ENCODE measurements at places on chromosomes 6 and 20.

DNA sequence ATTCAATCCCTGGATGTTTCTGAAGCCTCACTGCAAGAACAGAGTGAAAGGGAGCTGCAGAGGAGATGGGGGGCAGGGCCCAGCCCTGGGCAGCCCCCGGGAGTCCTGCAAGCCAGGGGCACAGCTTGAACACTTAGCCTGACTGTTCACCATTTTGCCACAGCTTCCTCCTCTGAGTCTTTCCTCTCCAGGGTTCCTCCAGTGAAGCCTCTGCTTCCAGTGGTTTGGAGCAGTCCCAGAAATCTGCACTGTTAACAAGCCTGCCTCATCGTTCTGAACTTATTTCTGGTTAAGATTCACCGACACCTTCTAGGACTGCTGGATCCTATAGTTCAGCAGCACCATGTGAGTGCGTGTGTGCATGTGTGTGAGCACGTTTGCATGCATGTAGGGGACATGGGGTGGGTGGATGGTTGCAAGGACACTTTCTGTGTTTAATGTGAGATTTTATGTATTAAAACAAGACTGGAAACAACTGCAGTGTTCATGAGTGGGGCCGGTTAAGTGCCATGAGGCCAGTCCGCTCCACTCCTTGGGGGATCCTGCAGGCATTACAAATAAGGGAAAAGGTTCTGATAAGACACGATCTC, 24.6 kb downstream of the CEBPB start:
- no peak for DNase-seq

- DNase-seq = peak; percentile 47
Observed at GRCh38 chr20:9458138-9458796, 56.1 kb upstream of the LAMP5 start.

- DNase-seq = no peak
Observed at GRCh38 chr20:48825566-48825920, 2.3 kb downstream of the PREX1 start.

DNA sequence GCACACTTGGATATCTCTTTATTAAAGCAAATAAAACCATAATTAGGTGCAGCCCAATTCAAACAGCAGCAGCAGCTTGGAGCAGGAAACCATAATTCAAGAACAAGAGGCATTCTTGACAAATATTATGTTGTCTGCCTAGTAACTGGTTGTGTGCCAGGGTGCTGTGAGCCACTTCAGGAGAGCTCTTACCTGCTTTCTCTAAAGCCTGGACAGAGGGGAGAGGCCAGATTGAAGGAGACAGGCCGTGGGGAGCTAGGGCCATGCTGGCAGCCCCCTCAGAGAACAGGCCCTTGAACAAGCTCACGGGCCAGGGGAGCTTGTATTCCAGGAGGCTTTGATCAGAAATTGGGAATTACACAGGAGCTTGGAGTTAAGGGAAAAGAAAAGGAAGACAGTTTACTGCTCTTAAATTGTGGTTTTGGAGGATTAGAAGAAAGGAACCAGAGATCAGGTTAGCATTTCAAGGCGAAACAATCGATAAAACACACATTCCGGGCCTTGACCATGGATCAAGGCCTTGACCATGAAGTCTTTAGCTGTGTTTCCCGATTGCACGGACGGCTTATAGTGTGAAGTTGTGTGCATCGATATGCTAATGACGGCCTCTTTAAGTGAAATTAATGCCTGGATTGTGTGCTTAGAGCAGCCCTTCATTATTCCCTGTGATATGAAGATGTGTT, 69.8 kb upstream of the NKX2-2 start:
- no peak for DNase-seq

DNA sequence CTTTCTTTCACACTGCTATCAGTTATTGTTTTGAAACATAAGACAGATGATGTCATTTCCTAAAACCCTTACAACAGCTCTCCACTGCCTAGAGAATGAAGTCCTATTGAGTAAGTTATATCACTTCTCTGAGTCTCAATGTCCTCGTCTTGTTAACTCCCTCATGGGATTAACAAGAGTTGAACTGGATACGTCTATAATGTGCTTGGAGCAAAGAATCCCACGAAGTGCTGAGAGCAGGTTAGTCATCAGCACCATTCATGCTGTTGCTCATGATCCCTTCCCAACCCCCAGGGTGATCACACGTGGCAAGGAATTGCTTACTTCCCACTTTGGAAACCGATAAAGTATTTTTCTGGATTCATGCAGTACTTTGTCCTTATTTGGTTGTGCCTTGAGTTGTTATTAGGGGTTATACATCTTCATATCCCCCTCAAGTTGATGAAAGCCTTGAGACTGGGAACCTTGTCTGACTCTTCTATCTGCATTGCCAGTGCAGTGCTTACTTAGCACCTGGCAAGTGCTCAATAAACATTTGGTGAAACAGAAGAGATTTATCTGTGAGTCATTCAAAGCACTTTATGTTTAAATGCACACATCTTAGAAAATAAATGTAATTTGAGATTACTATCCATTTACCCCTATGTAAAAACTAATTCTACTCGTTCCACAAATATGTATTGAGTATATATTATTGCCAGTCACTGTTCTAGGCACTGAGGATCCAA, 487.5 kb downstream of the EPM2A start:
- no peak for DNase-seq

GRCh38 chr6:56949265-56949664, 5.6 kb upstream of the BEND6 start:
- DNase-seq = no peak

DNA sequence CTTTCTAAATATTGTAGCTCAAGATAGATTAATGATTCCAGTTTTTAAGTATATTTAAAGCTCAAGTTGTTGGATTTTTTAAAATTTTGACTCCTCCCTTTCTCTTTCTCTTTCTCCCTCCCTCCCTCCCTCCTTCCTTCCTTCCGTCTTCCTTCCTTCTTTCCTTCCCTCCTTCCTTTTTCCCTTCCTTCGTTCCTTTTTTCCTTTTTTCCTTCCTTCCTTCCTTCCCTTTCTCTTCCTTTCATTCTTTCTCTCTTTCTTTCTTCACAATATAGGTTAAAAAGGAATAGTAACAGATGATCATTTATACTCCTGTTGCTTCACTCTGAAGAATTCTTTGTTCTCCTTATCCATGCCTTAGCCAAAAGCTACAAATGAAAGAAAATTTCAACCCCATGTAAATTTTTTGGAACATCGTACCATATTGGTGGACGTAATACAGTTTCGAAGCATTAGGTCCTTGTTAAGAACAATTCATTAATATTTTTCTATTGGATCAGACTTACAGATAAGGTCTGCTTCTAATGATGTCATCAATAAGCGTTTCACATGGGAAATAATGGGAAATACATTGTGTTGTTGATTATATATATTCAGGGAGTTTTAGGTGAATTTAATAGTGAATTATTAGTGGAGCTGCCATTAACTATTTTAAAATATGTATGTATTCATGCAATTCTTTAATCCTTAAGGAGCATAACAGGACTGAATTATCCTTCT, 139.6 kb upstream of the SLC35B3 start:
- DNase-seq = no peak

DNA sequence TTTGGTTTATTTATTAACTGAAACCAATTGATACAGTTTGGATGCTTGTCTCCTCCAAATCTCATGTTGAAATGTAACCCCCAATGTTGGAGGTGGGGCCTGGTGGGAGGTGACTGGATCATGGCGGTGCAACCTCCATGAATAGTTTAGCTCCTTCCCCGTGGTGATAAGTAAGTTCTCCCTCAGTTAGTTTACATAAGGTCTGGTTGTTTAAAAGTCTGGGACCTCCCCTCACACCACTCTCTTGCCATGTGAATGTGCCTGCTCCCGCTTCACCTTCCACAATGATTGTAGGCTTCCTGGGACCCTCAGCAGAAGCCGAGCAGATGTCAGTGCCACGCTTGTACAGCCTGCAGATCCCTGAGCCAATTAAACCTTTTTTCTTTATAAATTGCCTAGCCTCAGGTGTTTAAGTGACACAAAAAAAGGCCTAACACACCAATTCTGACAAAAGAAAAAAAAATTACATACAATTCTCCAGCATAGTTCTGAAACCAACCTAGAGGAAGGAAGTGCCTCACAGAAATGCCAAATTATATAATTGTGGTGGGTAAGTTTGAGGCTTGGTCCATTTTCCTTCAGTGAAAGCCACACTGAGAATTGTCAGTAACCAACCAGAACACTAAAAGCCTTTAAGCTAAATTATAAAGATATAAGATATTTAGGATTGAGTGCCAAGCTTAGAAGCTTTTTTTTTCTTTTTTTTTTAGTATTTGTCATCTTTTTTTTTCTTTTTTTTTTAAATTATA, 15.0 kb downstream of the MAP7 start:
- no peak for DNase-seq

- DNase-seq = no peak
Observed at GRCh38 chr6:31614684-31615578, at the start of gene AIF1. Gene AIF1, plus strand, starts transcription at chr6:31615234. Its CDS starts 96 bp downstream, at chr6:31615330.

DNA sequence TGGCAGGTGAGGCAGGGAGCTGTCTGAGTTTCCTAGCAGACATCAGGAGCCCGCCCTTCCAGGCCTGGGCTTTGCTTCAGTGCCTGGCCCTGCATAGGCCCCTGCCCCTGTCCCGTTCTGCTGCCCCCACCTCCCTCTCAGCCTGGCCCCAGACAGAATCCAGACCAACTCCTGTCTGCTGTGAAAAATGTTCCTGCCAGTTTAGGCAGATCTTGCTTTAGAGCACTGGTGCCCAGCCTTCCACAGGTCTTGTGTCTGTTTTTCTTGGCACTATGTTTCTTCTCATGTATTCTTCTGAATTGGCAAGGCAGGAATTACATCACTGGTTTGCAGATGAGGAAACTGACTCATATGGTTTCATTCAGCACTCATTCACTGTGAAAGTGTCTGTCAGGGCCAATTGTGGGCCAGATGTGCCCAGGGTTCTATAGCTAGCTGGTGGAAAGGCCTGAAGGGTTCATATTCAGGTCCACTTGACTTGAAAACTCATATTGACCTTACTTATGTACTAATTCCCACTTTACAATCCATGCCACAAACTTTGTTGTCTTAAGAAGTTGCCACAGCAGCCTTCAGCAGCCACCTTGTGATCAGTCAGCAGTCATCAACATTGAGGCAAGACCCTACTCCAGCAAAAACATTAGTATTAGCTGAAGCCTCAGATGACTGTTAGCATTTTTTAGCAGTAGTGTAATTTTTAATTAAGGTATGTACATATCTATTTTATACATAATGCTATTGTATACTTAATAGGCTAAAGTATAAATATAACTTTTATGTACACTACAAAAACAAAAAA, 40.5 kb downstream of the HLA-F start:
- DNase-seq = no peak

- no peak for DNase-seq
Observed at GRCh38 chr20:58705208-58705926, 12.8 kb downstream of the NPEPL1 start.

DNA sequence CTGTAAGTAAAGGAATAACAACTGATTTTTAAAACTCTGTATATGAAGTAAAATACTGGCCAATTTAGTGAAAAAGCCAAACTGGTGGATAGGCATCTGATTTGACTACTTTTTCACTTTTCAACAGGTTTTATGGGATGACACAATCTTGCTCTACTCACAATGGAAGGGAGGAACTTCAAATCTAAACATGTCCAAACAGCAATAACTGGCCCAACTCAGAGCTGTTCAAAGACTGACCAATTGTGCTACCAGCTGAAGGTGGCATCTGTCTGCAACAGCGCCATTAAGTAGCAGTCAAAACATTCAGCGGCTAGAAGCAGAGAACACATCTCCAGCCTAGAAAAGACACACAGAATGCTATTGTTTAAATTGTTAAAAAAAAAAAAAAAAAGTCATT, 44.6 kb downstream of the SESN1 start:
- DNase-seq = no peak

- DNase-seq = peak; percentile 89
Observed at GRCh38 chr20:63978319-63979228, 868 bp downstream of the SAMD10 start.

DNA sequence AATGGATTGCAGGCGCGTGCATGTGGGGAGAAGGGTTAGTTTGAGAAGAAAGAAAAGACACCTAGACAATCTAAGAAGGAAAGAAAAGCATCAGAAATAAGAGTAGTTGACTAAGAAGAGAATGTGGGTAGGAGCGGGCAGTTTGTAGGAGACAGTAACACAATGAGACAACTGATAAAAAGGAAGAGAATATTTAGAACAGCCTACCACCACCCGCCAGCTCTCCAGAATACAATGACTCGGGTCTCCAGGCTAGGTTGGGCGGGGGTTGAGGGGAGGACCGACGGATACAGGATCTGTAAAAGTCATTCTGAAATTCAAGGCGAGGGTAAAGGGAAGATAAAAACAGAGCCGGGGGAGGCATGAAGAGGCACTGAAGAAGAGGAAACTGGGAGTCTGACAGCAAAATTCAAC, 712 bp downstream of the ABHD16A start:
- DNase-seq = no peak

DNA sequence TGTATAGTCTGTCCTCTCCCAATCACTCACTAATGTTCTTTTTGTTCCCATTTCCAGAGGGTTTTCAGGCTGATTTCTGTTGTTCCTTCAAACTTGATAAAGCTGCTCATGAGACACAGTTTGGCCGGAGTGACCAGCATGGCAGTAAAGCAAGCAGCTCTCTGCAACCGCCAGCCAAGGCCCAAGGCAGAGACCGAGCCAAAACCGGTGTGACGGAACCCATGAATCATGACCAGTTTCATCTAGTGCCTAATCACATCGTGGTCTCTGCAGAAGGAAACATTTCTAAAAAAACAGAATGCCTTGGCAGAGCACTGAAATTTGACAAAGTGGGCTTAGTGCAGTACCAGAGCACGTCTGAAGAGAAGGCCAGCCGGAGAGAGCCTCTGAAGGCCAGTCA, 14.8 kb upstream of the RPL7L1 start:
- DNase-seq = no peak

DNA sequence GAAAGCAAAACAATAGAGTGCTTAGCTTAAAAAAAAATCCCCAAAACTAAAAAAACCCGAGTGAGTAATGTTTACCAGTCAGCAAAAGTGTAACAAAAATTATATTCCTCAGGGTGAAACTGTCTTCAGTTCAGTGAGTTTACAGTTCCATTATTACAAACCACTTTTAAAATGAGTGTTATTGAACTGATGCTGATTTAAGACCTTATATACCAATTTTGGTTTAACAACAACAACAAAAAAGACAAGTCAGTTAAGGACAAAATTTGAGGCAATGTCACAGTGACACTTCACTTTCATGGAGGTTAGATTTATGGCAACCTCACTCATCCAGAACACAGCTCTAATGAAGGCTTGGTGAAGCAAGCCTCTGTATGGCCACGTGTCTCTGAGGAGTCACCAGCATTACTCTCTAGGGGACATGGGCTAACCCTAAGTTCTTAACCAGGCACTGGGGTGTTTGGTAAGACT, 630.8 kb downstream of the PHF3 start:
- DNase-seq = no peak

GRCh38 chr6:15426395-15426794, 180.5 kb downstream of the JARID2 start:
- DNase-seq = no peak

Measured in WTC11 (cell line).